ENCODE measurements at places on chromosomes 6 and 20.

DNA sequence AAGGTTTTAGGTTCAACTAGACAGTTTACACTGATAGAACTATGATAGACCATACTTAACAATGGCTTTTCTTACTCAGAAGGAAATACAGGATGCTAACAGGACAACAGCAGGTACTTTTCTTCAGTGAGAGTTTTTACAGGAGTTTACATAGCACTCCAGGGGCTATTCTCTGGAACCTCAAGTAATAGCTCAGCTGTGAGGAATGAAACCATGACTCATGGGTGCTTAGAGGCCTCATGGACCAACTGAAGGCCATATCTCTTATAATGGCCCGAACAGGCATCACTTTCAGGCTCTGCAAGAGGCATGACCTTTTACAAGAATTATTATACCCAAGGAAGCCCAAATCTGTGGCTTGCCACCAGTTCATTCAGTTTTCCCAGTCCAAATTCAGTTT is 31.8 kb downstream of the TREML1 start:
- DNase-seq = no peak

GRCh38 chr6:38027685-38028373 is 208.3 kb downstream of the ZFAND3 start:
- no peak for DNase-seq

DNA sequence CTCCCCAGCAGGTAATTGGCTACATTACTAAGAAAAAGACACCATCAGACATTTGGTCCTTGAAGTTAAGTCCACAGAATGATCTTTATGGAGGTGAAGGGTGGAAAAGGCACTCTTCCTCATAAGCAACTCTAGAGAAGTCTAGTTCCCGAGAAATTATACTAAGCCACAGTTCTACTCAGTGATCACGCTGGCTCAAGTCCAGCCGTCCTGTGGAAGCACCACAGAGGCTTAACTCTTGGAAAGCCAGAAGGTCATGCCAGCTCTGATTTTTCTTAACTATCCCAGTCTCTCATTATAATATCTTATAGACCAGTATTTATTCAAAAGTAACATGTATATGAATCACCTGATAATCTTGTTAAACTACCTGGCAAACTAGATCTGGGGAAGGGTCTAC is 258.5 kb downstream of the EYA4 start:
- DNase-seq = no peak

GRCh38 chr6:162377735-162378134 is 349.8 kb downstream of the PRKN start:
- DNase-seq = peak; percentile 67

GRCh38 chr6:12261502-12261901 is 28.7 kb upstream of the EDN1 start:
- peak; percentile 51 for DNase-seq

GRCh38 chr6:158485431-158485830 is 74.5 kb upstream of the TMEM181 start:
- DNase-seq = no peak

DNA sequence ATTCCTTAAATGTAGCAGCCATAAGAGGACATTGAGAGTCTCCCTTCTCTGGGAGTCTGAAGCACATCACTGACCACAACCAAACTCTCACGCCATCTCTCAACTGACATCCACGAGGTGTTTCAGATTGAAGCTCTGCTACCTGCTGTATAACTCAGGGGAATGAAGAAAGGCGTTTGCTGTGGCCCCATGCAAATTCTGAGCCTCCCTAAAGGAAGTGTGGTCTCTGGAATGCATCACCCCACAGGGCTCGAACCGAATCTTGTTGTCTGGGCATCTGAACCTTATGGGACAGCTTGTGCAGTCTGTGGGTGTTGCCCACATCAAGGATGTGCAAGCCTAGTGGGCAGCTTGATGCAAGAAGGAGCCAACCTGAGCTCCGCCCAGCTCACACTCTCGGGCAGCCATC is 10.9 kb downstream of the PMEPA1 start:
- DNase-seq = peak; percentile 44

DNA sequence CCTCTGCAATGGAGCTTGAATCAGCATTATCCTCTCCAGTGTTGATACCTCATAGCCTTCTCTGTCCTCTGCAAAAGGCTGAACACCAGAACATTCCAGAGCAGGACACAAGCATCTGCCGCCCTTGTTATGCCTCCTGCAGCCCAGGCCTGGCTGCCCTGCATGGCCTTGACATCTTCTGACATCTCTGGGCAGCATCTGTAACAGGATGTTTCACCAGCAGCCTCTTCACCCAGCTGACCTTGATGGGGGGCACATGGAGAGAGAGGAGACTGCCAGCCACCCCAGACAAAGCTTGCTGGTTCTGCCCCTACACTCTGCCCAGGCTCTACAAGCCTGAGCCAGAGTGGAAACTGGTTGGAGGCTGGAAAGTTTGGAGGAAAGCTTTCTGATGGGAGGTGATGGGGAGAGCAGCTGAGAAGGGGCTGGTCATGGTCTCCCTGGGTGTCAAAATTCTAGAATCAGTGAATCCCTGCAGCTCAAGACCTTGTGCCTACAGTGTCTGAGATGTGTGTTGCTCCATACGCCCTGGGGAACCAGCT is 145.1 kb downstream of the MRPL14 start:
- no peak for DNase-seq

- peak; percentile 65 for DNase-seq
Observed at GRCh38 chr6:33112148-33112547, 36.4 kb downstream of the HLA-DPB1 start.

DNA sequence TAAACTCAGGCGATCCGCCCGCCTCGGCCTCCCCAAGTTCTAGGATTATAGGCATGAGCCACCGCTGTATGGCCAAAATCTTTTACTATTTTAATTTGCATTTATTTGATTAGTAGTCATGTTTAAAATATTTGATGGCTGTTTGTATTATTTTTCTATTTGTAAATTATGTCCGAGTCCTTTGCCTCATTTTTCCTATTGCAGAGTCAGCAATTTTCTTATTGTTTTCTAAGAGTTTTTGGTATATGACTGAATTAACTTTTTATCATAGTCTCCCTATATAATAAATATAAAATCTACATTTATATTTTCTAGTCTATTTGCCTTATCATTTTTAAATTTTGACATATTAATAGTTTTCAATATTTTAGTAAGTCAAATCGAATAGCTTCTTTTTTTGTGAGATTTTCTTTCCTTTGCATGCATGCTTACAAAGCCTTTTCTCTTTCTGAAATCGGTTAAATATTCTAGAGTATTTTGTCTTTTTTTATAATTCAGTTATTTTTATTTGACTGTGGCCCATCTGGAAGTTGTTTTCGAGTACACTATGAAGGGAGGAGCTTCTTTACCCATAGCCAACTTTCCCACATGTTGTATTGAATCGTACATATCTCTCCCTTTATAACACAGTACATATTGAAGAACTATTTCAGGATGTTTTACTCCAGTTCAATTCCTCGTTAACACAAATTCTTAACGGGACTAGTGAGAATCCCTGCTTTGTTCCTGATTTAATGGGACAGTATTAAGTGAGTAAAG is 34.5 kb upstream of the RPS6KA2 start:
- DNase-seq = no peak

- DNase-seq = no peak
Observed at GRCh38 chr6:108665495-108666196, 104.9 kb downstream of the FOXO3 start.

- DNase-seq = no peak
Observed at GRCh38 chr20:34061695-34062094, 50.3 kb downstream of the EIF2S2 start.

- DNase-seq = no peak
Observed at GRCh38 chr6:39769012-39769411, 23.2 kb upstream of the DAAM2 start.
